ENCODE measurements at places on chromosomes 16 and 17.

DNA sequence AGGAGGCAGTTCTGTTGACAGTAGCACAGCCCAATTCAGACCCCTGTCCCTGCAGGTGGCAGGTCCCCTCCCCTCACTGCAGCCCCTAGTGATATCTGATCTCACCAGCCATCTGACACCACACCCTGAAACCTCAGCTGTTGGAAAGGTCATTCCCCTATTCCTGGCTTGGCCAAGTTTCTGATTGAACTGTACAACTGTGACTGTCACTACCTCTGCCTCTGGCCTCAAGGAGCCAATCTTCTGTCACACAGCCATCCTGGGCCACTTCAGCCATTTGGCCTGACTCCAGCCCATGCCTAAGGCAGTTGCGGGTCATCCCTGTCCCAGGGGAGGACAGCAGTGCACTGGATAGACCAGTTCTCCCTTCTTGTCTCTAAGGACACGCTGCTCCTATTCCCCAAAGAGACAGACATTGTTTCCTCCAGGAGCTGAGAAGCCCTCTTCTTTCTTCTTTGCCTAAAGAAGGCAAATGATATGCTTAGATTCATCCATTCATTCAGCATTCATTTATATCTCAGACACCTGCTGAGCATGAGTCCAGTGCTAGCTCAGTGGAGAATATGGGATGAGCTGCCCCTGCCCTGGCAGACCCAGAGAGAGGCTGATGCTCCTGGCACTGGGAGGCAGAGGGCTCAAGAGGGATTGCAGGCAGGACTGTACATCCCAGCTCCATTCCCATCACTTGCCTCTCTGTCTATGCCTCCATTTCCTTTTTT lies 4.6 kb upstream of the ALDOA start:
- no peak for DNase-seq

DNA sequence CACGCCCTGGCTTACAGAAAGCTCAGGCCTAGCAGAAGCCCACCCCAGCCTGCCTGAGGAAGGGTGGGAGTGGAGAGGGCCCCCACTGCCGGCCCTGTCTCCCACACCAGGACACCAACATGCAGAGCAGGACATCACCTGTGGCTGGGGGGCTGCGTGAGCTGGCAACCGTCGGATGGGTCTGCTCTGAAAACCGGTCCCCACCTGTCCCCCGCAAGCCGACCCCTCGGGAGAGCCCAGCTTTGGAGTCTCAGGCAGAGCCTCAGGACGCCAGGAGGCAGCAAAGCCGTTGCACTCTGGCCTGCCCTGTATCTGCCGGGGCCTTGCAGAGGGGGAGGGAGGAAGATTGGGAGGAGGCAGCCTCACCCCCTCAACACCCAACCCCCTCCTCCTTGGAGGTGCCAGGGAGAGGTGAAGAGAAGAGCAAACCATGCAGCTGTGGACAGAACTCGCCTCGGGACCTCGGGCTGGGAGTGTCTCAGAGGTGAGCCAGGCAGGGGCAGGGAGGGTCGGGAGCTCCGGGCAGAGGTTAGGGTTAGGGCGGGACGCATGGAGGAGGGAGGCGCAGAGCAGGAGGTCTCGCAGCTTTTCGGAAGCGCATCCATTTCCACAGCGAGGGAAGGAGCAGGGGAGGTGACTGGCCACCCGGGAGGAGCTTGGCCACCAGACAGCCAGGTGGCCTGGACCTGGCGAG lies 30.4 kb upstream of the ZC3H18 start:
- DNase-seq, result no peak

DNA sequence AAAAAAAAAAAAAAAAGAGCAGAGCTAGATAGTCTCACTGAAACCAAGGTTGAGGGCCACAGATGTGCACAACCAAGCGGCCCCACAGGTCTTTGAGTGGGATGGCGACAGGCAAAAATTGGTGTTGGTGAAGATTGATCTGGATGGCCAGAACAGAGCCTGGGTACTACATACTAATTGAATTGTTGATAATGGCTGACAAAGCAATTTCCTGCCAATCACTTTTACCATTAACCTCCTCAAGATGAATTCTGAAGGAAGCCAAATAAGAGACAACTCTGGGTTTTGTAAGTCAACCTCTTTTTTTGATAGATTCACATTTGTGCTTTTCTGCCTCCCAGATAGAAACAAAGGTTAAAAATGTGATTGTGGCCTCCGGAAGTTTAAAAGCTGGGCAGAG lies 19.4 kb upstream of the HS3ST3B1 start:
- DNase-seq, result no peak

GRCh38 chr17:73203788-73204479 lies 11.1 kb downstream of the COG1 start:
- DNase-seq, result no peak

DNA sequence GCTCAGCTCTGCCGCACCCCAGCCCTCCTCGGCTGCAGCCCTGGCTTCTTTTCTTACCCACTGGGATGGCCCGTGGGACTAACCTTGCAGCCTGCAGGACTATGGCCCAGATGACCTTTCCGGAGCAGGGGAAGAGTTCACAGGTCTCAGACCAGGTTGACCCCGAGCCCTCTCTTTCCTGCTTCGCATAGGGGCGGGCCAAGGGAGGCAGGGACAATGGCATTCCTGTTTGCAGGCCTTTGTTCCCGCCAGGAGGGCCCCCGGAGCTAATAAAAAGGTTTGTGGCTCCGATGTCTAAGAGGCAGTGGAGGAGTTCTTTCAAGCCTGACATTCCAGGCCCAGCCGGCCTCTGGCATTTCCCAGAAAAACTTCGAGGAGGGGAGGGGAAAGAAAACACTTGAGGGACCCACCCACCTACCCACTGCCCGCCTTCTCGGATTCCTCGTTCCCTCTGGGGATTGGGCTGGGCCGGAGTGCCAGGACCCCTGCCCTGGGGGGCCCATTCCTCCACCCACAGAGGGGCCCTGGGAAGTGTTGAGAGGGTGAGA lies 5.8 kb upstream of the SOCS3 start:
- no peak for DNase-seq

DNA sequence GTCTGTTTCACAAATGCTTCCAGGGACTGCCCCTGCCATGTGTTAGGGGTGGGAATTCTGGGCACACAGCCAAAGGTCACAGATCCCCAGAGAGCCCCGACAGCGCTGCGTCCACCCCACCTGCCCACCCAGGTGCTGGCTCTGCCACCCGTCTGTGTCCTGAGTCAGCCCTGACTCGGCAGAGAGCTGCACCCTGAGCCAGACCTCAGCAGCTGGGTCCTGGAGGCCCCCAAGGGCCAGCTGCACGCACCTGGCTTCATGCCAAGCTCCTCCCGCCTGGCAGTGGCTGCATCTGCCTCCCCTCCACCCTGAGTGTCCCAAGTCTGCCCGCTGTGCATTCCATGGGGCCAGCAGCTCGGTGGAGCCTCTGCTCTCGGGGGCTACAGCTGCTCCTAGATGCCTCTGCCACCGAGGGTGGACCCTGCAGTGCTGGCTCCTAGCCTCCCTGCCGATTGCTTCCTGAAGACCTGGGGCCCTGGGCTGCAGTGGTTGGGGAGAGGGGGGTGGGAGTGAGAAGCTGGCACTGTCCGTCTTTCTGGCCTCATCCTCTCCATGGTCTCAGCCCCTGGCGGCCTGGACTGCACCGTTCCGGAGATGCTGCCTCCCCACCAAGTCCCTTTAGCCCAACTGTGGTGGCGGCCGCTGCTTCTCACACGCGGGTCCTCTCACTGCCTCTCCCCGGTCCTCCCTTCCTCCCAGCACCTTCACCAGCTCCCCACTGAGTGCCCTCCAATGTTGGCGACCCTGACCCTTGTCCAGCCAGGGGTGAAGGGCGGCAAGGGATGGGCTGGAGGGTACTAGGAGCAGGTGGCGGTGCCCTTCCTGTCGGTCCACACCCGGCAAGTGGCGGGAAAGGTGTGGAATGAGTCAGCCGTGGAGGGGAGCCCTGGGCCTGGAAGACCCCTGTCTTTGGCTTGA lies 3.0 kb downstream of the SECTM1 start:
- no peak for DNase-seq

DNA sequence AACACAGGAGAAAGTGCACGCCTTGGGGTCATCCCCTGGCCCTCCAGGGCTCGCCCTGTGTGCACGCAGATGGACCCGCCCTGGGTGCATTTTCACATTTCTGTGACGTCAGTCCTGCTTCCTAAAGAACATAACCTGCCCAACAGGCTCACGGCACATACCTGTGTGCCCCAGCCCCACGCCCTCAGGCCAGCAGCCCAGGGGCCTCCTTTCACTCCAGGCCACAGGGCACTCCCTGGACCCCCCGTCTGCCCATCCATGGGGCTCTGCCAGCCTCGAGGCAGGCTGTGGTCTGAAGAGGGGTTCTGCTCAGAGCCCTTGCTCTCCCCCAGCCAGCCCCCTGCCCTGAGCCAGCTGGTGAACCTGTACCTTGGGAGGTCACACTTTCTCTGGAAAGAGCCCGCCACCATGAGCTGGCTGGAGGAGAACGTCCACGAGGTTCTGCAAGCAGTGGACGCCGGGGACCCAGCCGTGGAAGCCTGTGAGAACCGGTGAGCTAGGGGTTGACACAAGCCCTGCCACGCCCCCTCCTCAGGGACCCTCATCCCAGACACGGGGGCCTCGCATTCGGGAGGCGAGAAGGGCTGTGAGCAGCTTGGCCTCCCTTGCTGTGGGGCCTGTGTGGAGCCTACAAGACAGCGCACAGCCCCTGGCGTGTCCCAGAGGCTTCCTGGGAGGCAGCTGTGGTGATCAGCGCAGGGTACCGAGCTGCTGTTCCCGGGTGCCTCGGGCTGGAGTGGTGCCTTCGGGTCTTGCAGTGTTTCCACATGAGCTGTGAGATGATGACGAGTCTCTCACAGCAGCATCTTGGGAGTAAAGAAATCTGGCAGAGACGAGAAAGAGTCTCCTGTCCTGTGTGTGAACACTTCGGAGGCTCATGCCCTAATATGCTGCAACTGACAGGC lies 13.8 kb upstream of the MC1R start:
- DNase-seq, result no peak

GRCh38 chr17:48584223-48584741 lies 5.8 kb downstream of the HOXB3 start:
- DNase-seq, result no peak

- DNase-seq, result no peak
Measured at GRCh38 chr17:18015593-18015992, 23.4 kb downstream of the ATPAF2 start.

DNA sequence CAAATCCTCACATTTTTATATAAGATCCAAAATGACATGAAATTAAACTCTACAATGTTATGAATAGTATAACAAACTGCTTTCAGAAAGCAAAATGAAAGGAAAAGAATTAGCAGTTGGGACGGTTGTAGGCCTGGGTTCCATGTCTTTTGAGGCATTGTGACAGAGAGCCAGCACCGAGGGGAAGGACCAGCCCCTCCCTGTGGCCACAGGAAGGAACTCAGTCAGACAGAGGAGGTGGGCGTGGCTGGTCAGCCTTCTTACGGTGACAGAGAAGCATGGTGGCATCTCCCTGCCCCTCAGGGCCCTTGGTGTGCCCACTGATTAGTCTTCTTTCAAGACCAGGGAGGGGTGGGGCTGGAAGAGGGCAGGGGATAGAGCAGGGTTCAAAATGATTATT lies 5.7 kb downstream of the ZNF319 start:
- DNase-seq, result no peak

DNA sequence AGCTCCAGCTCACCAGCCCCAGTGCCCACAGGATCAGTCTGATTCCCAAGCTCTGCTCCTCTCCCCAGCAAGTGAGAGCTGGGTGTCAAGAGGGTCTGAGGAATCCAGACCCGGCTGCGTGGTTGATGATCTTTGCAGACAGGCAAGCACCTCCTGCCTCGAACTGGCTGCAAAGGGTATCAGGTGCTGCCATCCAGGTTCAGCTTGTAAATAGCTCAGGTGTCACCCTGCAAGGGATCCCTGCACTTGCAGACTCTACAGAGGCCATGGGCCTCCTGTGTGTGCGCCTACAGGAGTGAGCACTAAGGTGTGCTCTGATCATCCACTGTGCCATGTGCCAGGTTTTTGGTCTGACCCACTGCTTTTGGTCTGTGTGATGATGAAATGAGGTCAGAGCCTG lies 16.2 kb downstream of the DEXI start:
- no peak for DNase-seq

GRCh38 chr17:42819939-42820535 lies 4.0 kb downstream of the BECN1 start:
- DNase-seq, result peak; percentile 40

DNA sequence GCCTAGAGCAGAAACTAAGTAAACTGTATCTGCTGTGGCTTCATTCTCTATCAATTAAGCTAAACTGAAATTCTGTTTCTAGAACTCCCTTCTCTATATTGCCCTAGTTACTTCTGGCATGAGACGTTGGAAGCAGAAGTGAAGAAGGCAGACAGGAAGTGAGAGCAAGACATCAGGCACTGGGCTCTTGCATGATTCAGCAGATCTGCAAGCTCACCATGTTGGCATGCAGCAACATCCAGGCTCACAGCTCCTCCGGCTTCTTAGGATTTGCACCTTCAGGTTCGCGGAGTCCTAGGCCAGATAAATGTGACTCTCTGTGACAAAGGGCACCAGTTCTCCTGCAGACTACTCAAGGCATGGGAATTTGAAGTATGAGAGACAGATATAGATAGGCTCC lies 148.3 kb downstream of the CDH8 start:
- DNase-seq, result no peak

DNA sequence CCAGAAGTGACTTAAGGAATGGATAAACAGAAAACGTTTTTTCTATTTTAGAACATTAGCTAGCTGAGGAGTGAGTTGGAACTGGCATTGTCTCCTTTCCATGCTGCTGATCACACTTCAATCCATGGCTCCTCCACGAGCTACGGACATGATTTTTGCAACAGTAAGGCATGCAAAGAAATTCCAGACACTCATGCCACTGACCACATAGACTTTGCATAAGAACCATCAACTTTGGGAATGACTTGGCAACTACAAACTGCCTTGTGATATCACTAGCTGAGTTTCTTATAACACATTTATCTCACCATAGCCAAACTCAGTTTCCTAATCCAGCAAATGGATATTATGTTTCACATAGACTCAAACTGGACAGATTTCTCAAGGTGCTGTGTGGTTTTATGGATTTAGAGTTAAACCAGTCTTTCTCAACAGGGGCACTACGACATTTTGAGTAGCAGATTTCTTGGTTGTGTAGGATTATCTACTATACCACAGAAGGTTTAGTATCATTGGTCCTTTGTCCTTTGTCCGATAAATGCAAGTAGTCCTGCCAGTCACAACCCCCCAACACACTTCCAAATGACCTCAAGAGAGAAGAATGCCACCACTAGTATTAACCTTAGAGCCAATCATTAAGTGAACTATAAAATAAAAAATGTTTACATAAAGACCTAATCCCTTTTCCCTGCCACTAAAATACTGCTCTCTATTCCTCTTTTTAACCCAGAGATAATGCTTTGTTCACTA lies 48.3 kb upstream of the C17orf78 start:
- DNase-seq, result no peak

GRCh38 chr17:78717431-78717980 lies 64.6 kb downstream of the CYTH1 start:
- no peak for DNase-seq

- no peak for DNase-seq
Measured at GRCh38 chr17:50147841-50148225, 2.6 kb downstream of the PPP1R9B start.

- no peak for DNase-seq
Measured at GRCh38 chr16:23905027-23905426, 69.2 kb downstream of the PRKCB start.

Measured in activated CD8-positive, alpha-beta memory T cell treated with anti-CD3 and anti-CD28 coated beads for 1 hour (primary cell).